NCI-H446 (cell line): ENCODE measurements at places on chromosomes 6 and 20.

GRCh38 chr20:23123886-23124285 lies 37.8 kb upstream of the CD93 start:
- DNase-seq, result no peak

DNA sequence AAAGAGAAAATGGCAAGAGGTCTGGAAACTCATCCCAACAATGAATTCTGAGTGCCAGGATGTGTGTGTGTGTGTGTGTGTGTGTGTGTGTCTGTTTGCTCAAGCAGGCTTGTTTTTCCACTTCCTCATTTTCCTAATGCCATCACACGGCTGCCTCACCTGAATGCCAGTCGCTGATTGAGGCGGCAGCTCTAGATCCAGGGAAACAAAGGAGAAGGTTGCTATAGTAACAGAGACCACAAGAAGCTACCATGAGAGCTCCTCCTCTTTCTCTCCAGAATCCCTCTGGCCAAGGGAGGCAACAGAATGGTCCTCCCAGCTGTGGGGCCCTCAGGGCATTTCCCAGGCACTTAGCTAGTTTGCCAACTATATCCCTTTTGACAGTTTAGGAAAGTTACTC lies 241.1 kb upstream of the TSHZ2 start:
- no peak for DNase-seq

DNA sequence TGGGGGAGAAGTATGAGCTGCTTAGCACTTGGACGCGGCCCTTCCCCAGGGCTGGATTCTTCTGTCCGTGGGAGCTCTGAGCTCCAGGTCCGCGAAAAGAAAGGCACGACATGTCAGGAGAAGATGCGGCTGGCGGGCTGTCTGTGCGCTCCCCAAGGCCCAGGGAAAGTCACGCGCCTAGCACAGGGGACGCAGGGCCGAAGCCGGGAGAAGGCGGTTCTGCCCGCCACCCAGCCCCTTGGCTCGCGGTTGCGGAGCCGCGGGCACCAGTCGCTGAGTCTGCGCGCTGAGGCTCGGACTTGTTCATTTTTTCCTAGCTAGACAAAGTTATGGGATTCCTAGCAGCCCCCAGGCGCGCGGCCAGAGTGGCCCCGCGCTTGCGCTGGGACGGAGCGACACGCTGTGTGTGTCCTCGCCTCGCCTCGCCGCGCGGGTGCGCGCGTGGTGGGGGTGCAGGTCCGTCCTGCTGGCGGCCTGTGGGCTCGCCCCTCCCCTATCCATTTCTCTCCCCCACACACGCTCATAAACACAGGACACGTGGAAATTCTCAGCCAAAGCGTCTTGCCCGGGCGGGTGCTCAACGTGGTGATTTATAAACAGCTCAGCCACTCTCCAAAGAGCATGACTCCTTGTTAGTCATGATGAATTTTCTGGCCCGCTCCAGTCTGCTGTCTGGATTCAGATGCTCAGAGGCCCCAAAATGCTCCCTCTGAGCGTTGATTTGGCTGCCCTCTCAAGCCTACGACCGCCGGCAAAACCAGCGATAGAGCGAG lies 1.9 kb upstream of the POU3F2 start:
- no peak for DNase-seq

GRCh38 chr6:17867880-17868279 lies 119.6 kb downstream of the KIF13A start:
- DNase-seq, result peak; percentile 55

DNA sequence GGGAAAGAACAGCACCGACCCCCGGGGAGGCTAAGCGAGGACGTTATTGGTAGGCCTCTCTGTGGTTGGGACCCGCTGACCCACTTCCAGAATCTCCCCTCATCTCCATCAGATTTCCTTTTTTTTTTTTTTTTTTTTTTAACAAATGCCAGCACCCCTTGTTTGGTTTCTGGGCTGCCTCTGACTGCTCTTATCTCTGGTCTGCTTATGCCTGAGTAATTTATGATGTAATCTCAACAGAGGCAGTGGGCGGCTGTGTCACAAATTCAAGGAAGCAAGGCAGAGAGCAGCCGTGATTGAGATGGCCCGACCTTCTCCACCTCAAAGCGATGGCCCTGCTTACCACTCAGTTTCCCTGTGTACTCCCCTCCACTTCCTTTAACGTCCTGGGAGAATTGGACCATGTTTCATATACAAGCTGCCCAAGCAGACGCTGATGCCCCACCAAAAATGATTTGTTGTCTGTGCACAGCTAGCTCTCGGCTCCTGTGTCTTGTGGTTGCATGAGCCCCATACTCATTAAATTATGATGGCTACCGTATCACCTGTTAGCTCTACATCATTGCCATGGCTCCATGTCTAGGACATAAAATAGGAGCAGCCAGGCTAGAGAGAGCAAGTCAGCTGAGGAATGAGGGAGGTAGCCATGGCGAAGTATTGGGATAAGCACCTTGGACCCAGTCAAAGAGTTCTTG lies 98.1 kb downstream of the ZNF217 start:
- no peak for DNase-seq

DNA sequence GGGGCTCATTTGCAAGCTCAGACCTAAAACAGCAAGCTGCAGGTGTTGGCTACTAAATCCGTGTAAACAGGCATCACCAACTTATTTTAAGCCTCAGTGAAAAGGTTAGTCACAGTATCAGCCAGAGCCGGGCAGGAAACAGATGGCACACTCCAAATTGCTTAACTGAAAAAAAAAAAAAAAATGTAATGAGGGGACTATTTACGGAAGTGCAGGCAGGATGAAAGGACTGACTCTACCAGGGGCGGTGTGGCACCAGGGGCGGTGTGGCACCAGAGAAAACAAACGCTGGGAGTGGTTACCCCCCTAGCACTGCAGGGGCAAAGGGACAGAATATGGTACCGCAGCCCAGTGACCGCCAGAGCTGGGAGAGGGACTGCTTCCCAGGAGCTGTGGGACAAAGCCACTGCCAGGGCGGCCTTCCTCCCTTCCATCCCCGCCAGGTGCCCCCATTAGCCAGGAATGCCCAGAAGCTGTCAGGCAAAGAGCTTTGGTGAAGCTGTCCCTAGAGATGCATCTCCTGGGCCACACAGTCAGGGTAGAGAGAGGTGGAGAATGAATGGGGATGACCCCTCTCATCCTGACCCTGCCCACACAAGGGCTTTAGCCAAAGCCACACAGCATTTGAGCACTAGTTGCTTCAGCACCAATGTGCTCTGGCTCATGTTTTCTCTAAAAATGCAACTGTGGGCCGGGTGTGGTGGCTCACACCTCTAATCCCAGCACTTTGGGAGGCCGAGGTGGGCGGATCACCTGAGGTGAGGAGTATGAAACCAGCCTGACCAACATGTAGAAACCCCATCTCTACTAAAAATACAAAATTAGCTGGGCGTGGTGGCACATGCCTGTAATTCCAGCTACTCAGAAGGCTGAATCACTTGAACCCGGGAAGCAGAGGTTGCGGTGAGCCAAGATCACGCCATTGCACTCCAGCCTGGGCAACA lies 39.6 kb upstream of the GFOD1 start:
- DNase-seq, result peak; percentile 67

- no peak for DNase-seq
Measured at GRCh38 chr6:167952512-167952859, 45.0 kb upstream of the KIF25 start.

GRCh38 chr6:35023091-35024000 lies 117.8 kb downstream of the TCP11 start:
- no peak for DNase-seq

DNA sequence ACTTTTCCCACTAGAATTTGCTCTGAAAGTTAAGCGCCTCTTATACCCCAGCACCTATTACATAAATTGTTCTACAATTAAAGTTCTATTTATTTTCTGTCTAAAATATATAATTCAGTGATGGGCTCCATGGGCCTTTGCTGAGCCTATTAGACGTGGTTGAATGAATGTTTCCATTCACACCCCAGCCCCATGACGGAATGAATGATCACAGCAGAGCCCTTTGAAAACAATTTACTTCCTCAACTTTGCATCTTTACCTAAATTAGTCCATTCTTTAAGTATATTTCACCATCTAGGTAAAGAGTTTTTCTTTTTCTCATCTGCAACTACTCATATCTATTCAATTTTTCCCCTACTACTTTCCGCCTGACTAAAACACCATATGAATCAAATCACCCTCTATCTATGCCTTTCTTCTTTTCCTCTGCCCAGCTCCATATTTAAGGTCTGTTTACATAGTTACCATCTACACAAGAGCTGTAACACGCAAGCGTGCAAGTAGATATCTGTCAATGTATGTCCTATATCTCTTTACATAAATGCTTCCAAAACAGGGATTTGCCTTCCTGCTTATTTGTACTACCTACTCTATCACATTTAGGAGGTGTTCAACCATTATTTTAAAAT lies 69.7 kb downstream of the ECT2L start:
- no peak for DNase-seq

DNA sequence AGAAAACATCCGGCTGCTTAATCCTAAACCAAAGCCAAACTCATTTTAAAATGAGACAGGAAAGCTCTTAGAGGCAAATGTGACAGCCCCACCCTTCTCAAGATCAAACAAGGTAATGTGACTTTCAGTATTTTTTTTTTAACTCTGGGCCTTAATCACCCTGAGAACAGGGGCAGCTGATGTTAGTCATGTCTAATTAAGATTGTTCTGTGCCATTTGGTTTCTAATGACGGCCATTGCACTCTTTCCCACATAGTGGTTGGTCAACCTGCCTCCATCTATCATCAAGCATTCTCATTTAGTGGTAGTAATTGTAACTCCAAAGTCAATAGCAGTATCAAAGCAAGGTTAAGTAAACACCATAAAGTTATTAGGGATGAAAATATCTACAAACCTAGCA lies 191.6 kb upstream of the EXOC2 start:
- no peak for DNase-seq

GRCh38 chr6:43933148-43933885 lies 163.3 kb downstream of the VEGFA start:
- no peak for DNase-seq

DNA sequence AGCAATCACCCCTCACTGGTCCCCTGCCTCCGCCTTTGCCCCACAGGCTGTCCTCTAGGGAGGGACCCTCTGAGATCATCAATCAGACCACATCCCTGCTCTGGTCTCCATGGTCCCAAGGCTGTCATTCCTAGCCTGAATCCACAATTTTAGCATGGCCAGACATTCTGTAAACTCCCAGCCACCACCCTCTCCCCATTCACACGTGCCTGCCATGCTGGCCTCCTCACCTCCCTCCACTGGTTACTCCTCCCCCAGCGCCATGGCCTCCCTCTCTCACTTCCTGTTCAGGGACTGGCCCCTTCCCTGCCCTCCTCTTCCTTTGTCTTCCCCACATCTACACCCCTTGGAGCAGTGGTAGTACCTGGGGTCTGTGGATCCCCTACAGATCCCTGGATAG lies 150.7 kb upstream of the MLN start:
- DNase-seq, result no peak

GRCh38 chr20:42461965-42462593 lies 727.6 kb downstream of the PTPRT start:
- no peak for DNase-seq

DNA sequence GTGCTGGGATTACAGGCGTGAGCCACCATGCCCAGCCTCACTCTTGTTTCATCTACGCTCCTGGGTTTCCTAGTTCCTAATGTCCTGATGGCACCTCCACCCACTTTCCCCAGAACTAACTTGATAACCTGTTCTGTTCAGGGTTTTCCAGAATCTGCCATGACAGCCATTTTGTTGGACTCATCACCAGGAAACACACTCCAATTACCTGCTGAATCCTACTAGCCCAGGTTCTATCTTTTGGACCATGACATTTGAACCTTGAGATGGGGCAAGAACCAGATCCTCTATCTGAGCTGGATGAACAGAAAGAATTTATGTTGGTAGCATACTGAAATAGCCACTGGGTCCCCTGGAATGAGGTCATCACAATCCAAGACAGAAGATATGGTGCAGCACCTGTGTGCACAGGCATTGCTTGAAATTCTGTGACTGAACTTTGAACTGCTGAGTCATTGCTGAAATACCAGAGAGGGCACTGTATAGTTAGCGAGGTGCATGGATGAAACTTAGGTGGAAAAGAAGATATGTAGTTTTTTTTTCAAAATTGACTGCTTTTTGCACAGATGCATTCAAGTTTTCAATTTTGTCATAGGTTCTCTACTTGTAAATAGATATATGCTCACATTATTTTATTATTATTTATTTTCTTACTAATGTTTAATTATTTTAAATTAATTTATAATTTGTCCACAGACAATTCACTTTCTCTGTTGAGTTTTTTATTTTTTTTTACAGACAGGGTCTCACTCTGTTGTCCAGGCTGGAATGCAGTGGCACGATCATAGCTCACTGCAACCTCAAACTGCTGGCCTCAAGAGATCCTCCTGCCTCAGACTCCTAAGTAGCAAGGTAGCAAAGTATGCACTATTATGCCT lies 42.8 kb upstream of the TASP1 start:
- no peak for DNase-seq

- DNase-seq, result no peak
Measured at GRCh38 chr6:87336367-87336766, 7.3 kb upstream of the GJB7 start.

DNA sequence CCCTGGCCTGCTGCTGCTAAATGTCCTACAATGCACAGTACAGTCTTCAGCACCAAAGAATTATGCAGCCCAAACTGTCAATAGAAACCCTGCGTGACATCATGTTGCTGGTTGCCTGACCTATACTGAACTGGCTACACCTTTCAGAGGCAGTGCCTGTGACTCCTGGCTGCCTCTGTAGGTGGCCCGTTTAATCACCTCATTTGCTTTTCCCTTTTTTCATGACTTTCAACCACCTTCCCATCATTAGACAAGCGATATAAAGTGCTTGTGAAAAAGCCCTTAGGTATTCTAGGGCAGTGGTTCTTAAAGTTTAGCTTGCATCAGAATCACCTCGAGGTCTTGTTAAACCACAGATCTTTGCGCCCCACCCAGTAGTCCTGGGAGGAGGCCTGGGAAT lies 33.0 kb upstream of the RIPOR2 start:
- no peak for DNase-seq

- no peak for DNase-seq
Measured at GRCh38 chr20:17619351-17620093, 49.6 kb downstream of the DSTN start.

GRCh38 chr6:12381587-12381986 lies 91.4 kb downstream of the EDN1 start:
- no peak for DNase-seq

DNA sequence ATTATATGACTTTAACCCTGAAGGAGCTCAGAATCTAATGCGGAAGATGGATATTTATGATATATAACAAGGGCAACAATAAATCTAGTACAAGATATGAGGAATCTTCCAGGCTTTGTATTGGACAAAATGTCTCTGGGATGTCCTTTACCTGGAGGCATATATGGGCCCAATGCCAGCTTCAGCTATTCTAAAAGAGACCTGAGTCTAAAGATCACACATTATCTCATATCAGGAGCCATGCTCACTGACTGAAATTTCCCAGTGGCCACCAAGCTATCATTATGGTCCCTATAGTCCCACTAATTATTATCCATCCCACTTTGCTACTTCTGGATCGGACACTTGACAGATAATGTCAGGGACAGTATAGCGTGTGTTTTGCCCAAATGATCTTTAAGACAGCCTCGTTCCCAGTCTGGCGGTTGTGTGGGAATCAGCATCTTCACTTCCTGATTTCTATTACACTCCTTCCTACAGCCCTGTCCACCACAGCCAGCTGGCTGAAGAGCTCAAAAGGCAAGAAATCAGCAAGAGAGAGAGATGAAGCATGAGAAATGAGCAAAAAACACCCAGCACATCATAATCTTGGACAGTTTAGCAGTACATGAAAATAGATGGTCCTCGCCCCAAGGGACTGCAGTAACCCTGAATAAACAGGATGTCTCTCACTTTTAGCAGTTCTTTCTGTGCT lies 34.9 kb downstream of the KLHL31 start:
- no peak for DNase-seq
